Hematopoietic multipotent progenitor cell treated with erythropoietin and hydrocortisone succinate and interleukin-3 and kit ligand, for 8 days (in vitro differentiated cells): ENCODE measurements at places on chromosomes 7 and 10.

DNA sequence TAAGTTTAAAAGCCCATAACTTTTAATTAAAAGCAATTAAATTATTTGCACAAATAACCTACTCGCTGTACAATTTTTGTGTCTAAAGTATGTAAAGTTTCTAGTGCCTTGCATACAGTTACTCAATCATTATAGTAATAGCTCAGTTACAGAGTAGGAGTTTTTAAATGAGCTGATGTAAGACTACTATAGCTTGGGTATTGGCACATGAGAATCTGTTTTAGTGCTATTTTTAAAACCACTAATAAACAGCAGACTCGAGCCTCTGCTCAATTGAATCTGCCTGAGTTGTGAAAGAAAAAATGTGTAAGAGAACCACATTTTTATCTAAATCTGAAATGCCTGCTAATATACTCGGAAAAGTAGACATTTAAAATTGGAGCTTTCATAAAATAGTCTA is 31.1 kb downstream of the CTNNA3 start:
- DNase-seq, result no peak

- DNase-seq, result no peak
Observed at GRCh38 chr7:144407266-144407931, 3.9 kb upstream of the NOBOX start.

- no peak for DNase-seq
Observed at GRCh38 chr7:141874787-141875186, 33.5 kb upstream of the PRSS37 start.

DNA sequence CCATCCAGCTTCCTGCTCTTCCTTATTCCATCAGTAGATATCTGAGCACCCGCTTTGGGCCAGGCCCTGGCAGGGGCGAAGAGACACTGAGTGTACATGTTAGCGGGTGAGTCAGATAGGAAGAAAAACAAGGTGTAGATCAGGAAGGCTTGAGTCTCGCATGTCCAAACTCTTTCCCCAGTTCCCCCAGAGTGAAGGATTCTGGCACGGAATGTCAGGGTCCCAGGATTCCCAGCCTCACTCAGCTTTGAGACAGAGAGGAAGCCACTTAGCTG is 24.1 kb upstream of the CHST15 start:
- DNase-seq, result no peak

DNA sequence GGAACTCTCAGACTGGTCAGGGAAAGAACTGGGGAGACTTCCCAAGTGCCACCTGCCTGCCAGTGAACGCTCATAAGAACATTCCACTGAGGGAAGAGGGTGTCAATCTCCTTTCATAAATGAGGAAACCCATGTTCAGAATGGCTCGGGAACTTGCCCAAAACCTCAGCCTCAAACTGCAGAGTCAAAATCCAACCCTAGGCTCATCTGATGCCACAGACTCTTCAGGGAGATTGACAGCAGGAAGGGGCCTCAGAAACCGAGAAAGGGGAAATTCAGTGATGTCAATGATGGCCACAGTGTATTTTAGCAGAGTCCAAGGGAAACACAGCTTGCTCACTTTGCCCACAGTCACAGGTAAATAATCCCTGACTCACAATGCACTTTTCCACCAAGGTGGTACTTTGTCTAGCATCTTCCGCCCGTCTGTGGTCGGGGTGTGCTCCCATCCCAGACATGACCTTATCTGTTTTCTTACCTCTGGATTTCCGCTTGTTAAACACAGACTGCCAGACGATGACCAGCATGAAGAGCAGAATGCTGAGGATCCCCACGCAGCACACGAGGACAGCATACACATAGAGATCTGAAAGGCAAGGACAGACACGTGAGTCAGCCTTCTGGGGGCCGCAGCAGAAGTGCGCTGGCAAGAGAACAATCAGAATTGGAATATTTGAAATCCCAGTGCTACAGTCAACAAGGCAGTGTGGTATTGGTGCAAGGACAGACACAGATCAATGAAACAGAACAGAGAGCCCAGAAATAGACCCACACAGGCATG is 38.4 kb downstream of the VSTM4 start:
- DNase-seq, result no peak

GRCh38 chr7:90192876-90193750 is 18.4 kb upstream of the STEAP2 start:
- no peak for DNase-seq

GRCh38 chr10:48519481-48520183 is 85.2 kb downstream of the ARHGAP22 start:
- no peak for DNase-seq

DNA sequence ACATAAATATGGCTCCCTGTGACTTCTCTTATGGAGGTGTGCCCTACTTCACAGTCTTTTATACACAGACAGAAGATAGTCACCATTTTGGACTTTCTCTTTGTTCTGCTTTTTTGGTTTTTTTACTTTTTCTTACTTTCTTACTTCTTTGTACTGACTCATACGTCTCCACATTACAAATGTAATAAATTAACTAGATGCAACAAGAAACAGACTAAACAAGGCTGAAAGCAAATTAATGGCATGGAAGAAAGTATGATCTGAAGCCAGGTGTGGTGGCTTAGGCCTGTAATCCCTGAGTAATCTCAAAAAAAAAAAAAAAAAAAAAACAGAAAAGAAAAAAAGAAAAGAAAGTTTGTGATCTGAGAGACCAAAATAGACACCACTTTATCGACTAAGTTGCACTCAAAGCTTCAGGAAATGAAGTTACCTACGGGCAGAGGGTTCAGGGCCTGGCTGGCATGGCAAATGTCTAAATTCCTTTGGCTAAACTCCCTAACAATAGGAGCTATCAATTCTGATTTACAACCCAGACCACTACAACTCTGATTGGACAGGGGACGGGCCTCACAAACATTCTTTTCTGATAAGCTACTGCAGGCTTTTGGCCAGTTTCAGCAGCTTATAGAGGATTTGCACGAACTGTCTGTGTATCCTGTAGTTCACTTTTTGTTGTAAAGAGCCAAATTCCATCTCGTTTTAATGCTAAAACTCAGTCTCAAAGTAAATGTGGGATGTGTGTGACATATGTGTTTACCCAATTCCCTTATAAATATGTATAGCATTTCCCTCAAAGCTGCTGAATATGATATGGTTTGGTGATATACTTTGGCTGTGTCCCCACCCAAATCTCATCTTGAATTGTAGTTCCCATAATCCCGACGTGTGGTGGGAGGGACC is 129.1 kb downstream of the SEPTIN14 start:
- DNase-seq, result no peak

GRCh38 chr10:12434277-12434676 is 84.9 kb downstream of the CAMK1D start:
- no peak for DNase-seq

- DNase-seq, result no peak
Observed at GRCh38 chr10:14259696-14260566, 70.8 kb downstream of the FRMD4A start.
